Right lung (tissue), 10 donors: ENCODE measurements at places on chromosomes 11 and 22. TPM values are rescaled to one million over a fixed set of nuclear protein-coding genes. Genes with fewer than 3 reads are reported as not detected.

GRCh38 chr11:112616327-112617097 lies 344.7 kb upstream of the NCAM1 start:
- DNase-seq: no peak

DNA sequence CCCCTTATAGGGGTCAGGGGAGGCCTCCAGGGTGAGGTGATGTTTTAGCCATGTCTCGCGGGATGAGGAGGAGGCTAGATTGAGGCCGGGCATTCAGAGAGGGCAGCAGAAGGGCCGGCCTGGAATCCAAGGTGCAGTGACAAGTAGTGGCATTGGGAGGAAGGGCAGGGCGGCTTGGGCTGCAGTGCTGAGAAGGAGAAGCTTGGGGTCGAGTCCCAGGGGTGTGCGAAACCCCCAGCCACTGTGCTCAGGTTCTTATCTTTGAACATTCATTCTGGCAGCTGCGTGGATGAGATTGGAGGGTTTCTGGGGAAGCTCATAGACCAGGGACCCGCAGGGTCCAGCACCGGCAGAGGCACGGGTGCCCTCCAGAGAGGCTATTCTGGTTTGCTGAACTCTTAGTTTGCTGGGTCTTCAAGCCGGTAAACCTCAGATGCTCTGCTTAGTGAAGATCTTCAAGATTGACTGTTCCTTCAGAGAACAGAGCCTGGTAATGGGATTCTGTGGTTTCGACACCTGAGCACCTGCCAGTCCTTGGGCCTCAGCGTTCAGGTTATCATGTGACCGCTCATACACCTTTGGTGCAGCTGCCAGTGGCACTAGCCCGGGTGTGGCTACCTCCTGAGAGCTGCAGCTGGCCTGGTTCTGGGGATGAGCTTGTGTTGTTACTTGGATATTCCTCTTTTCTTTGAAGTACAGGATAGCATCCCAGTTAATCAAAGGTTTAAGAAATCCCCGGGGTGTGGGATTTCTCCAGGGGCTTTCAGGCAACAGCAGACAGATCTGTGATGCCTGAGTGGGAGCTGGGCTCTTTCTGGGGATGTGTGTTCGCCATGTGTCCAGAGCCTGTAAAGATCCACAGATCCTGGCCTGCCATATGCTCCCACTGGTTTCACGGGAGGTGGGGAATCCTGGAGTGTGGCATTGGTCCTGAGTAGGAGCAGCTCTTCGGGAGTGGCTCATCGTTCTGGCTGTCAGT lies 152.8 kb downstream of the TBC1D22A start:
- no peak for DNase-seq

- no peak for DNase-seq
Observed at GRCh38 chr22:41157083-41157482, 48.0 kb upstream of the L3MBTL2 start.

DNA sequence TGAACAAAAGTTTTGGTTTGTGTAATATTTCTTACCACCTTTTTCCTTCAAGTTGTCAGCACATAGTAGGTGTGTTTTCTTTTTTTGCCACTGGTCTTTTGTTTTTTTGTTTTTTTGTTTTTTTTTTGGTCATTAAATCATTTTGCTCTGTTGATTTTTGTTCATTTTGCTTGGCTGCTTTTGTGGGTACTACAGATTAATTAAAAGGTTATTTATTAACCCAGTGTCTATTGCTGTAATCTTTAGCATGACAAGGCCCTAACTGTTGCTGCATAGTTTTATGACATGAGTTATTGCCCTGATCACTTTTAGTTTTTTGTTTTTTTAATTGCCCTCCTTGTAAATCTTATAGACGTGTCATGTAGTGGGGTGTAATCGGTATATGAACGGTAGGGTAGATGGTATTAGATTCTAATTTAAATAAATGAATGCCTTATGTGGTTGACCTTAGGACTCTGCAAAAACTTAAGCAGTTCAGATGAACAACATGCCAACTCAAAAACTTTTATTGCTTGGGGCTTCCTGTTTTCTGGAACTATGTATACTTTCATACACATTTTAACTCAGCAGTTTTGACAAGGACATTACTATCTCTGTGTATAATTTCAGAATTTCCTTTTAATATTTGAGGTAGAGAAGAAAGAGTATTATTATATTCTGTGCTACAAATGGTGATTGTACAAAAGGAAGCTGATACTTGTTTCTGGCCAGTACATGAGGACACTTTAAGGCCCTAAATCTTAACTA lies 7.9 kb downstream of the EWSR1 start:
- no peak for DNase-seq

DNA sequence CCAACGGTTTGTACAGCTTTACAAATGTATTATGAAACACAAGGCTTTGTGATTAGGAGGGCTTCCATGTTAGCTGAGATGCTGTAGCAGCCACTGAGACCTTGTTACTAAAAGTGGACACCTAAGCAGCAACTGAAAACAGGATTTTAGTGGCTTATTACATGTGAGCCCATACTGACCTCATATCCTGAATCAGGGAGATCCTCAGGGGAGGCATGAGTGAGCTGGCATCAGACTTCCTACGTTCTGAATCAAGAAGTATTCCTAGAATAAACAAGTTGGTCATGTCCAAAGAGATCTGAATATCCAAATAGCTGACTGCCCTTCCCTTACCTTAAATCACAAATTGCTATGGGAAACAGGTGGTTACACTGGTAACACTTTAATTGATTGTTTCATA lies 59.1 kb upstream of the SCUBE2 start:
- no peak for DNase-seq

GRCh38 chr11:120167659-120168058 lies 29.7 kb upstream of the TRIM29 start:
- DNase-seq: no peak

- DNase-seq: no peak
Observed at GRCh38 chr22:42680648-42681047, 31.5 kb upstream of the CYB5R3 start.

GRCh38 chr11:1036303-1036923 lies at the start of gene MUC6:
MUC6 (minus strand) TSS chr11:1036718; CDS start chr11:1036655, 63 bp downstream.
- DNase-seq: no peak

DNA sequence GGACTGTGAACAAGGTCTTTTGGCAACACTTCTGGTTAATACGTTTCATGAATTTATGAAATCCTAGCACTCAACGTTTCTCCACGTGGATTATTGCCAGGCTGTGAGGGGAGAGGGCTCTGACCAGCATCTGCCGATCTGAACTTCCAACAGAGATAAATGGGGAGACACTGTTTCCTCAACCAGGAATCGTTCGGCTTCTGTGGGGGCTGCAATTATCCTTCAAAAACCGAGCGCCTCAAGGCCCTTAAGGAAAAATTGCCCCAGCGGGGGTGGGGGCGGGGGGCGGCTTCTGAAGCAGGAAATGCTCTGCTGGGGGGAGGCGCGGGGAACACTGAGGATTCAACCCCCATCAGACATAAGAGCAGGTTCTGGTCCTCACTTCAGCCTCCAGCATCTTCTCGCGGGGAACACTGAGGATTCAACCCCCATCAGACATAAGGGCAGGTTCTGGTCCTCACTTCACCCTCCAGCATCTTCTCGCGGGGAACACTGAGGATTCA lies 155.6 kb downstream of the BRD1 start:
- no peak for DNase-seq

DNA sequence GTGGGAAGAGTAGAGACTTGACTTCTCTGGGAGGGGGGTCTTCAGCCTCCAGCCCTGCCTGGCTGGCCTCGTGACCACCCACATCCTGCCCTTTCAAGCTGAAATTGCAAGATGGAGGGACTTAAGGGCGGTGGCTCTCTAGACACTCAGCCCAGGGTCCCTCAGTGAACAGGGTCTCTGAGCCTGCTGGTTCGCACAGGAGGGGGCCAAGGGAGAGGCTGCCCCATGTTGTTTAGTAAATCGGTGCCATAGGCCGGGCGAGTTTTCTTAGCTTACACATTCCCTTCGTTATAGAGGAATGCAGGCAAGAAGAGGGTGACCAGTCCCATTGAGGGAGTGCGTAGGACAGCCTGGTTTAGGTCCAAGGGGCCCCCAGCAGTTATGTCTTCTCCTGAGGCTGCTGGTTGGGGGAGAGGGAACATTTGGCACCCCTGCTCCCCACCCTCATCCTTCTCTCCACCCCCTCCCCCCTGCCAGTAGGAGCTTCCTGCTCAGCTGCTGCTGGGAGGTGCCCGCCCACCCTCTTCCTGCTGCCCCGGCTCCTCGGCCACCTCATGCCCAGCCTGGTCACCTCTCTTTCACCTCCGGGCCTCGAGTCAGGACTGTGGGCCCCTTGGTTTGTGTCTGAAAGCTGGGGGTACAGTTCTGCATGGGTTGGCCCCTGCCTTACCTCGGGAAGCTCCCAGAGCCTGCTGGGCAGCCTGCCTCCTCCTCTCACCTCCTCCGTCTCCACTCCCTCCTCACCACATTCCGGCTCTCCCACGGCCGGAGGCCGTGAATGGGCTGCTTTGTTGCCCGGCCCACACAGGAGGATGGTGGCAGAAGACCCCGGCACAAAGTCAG lies 3.9 kb downstream of the FRMD8 start:
- DNase-seq: no peak

- no peak for DNase-seq
Observed at GRCh38 chr11:68541991-68542390, 81.4 kb downstream of the PPP6R3 start.

- no peak for DNase-seq
Observed at GRCh38 chr11:129324533-129325175, 51.0 kb upstream of the BARX2 start.

DNA sequence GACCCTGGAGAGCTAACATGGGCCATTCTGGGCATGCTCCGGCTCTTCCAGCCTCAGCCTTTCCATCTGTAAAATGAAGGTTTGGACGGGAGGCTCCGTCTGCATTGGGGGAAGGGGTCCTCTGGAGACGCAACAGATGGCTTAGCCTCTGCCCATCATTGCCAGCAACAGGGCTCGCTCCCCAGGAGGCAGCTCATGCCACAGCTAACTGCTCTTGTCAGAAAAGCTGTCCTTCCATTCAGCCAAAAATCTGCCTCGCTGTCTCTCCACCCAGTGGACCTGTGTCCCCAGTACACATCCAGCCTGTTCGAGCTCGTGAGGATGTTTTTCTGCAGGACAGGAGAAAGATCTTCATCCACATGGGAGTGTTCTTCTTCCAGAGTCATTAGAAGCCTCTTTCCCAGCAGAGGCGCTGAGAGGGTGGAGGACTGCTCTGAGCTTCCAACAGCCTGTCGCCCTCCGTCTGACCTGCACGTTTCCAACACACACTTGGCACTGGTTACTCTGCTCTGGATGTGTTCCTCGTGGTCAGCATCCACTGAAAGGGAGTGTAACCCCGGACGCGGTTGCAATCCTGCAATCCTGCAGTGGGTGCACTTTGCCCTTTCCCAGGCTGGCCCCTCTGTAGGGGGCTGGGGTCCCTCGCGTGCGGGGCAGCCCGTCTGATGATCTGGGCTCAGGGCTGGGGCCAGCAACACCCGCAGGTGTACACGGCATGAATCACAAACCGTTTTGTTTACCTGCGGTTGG lies 1340.9 kb downstream of the TBC1D22A start:
- DNase-seq: no peak

DNA sequence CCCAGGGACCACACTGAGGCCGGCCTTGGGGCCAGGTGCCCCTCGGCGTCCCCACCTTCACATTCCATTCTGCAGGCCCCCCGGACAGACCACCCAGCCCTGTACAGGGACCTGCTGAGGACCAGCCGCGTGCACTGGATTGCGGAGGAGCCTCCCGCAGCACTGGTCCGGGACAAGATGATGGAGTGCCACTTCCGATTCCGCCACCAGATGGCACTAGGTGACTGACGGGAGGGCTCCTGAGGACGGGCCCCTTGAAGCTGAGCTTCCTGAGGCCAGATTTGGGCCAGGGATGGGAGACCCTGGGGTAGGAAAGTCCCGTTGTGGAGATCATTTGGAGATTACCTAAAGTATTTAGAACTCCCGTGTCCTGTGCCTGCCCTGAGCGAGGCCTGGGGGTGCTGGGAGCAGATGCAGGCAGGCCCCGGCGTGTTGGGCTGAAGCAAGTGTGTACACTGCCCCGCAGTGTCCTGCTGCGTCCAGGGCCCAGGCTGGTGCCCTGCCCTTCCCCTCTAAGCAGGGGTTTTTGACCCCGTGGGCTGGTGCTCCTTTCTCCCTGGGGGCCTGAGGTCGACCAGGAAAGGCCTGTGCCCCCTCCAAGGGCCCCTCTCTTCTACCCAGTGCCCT lies 20.0 kb downstream of the TRMU start:
- DNase-seq: no peak

GRCh38 chr11:63699896-63700295 lies 18.6 kb downstream of the RTN3 start:
- no peak for DNase-seq

- DNase-seq: no peak
Observed at GRCh38 chr11:763073-763463, 14.2 kb downstream of the GATD1 start.

DNA sequence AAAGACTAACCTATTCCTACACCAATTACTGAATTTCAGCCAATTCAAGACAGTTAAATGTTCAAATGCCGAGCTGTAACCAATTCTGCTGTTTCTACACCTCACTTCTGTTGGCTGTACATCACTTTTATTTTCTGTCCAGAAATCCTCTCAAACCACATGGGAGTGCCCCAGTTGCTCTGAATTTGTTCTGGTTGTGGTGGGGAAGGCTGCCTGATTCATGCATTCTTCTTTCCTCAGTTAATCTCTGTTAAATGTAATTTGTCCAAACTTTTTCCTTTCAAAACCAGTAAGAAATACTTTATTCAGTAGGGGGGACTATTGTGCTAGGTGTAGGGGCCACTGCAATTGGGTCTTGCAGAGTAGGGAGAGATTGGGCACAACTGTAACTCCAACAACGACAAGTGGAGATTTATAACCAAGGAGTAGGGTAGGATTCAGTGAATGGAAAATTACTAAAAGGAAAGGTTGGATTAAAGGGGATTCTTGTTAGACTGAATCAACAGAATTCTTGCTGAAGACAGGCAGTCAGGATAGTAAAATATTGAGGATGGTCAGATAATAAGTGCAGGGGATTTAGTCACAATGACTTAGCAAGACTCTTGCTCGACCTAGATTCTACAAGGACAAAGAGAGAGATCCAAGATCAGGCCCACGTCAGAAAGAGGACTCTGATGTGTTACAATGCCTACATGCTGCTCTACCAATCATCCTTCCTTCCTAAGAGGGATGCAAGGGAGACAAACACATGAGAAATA lies 593.5 kb upstream of the FAT3 start:
- no peak for DNase-seq

GRCh38 chr22:37624017-37624365 lies 15.4 kb downstream of the GGA1 start:
- DNase-seq: no peak

DNA sequence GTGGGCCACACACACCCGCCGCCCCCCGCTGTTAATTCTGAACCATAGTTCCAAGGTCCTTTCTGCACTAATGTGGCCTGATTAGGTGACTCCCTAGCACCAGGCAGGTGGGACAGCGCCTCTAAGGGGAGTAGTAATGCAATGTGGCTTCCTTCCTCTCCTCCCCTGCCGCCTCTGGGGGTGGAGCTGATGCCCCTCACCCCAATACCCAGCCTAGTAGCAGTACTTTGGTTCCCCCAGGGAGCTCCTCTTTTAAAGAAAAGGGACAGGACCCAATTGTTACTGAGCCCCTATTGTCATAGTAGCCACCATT lies 14.4 kb downstream of the RTN4RL2 start:
- no peak for DNase-seq

GRCh38 chr11:132451942-132452601 lies 1080.2 kb downstream of the OPCML start:
- DNase-seq: no peak

The INSC gene
- polyA plus RNA-seq: 0.60 TPM

The SCGB1C1 gene
- polyA plus RNA-seq: not detected

The ARHGAP8 gene
- polyA plus RNA-seq: 23.4 TPM

The CSNK2A3 gene
- 2.0 TPM for polyA plus RNA-seq

The OR5AR1 gene
- not detected for polyA plus RNA-seq

The MMP7 gene
- polyA plus RNA-seq: 0.64 TPM

The OR8H2 gene
- not detected for polyA plus RNA-seq
